ENCODE measurements at places on chromosomes 5 and 9.

DNA sequence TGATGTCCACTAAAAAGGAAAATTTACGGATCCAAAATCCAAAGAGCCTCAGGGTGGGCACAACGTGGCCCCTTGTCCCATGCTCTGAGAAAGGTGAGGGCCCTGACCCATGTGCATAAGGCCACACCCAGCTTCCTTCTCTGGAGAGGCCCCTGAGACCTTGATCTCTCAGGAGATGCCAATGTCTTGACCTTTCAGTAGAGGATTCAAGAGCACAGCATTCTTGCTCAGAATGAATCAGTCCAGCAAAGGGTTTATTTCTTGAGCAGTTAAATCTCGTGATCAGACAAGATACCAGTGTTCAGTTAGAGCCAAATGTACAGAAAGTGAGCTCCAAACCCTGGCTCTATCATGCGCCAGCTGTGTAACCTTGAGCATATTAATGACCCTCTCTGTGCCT is 115.9 kb upstream of the DAPK1 start:
- no peak for DNase-seq

GRCh38 chr5:76788362-76788761 is 30.5 kb upstream of the F2RL1 start:
- no peak for DNase-seq

DNA sequence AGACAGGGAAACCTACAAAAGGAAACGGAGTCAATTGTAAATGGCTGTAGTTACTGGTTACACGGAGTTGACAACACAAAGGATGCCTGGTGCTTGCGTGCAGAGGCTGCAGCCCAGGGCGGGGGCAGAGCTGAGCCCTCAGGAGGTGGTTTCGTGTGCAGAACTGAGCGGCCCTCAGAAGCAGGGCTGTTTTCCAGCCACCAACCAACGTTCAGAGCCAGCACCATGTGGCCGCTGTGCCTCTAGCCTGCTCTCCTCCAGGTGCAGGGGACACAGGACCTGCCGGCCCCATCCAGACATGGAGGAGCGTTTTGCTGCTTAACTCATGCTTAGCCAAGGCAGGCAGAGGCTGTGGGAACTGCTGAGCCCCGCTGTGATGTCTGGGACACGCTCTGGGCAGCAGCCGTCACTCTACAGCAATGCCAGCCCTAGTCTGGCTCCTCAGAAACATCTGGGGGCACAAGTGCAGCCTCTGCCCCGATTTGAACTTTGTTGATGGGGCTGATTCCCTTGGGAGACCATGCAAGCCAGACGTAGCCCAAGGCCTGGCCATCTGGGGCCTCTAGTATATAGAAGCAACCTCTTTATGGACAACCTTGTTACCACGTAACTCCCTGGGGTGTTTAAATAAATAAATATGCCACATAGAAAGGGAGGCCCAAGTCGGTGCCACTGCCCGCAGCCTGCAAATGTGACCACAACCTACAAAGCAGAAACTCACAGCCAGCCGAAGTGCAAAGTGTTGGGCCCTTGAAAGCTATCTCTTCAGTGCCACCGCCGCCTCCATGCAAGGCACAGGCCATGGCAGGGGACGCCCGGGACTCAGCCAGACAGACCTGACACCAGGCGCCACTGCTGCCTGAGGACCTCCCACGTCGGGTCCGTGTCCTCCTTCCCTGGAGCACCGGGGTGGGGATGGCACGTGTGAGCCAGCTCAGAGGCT is 42.1 kb downstream of the NKD2 start:
- DNase-seq, result no peak

- no peak for DNase-seq
Measured at GRCh38 chr5:64925123-64925522, 156.4 kb downstream of the CWC27 start.

DNA sequence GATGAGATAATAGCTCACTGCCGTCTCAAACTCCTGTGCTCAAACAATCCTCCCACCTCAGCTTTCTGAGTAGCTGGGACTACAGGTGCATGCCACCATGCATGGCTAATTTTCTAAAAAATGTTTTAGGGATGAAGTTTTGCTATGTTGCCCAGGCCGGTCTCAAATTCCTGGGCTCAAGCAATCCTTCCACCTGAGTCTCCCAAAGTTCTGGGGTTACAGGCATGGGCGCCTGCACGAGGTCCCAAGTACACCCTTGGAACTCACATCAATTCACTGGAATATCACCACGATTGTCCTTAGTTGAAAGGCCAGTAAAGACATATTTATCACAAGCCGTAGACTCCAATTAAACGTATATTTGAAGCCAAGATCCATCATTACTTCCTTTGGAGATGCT is 184.6 kb downstream of the IRX1 start:
- DNase-seq, result no peak

- no peak for DNase-seq
Measured at GRCh38 chr5:15700373-15700772, 200.4 kb downstream of the FBXL7 start.

DNA sequence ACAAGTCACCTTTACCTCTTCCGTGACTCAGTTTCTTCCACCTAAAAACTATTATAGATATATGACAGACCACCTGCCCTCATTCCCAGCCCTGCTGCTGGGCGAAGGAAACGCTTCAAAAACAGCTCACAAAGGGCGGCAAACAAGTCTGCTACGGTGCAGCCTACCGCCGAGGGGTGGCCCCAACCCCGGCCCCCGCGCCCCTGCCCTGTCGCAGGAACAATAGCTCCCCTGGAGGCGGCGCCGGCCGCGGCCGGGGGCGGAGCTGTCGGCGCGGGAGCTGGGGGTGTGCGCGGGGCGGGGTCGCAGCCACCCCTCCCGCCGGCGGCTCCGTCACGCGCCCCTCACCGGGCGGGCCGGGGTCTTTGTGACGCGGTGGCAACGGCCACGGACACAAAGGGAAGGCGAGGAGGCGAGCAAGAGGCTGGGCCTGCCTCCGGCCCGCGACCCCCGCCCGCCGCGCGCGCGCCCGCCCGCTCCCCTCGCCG is at the start of gene TMEFF1:
TSS of gene TMEFF1 (plus strand) at position 362 of the 488 bp plus-strand sequence. CDS start 396 bp downstream, outside the sequence.
- peak; percentile 15 for DNase-seq

- DNase-seq, result no peak
Measured at GRCh38 chr5:35182910-35183535, 47.3 kb downstream of the PRLR start.

- DNase-seq, result no peak
Measured at GRCh38 chr5:140223567-140223966, 48.6 kb downstream of the CYSTM1 start.

- DNase-seq, result no peak
Measured at GRCh38 chr5:168844016-168844921, 265.1 kb upstream of the PANK3 start.

- DNase-seq, result no peak
Measured at GRCh38 chr9:109781541-109782197, 1.7 kb downstream of the PALM2AKAP2 start.

DNA sequence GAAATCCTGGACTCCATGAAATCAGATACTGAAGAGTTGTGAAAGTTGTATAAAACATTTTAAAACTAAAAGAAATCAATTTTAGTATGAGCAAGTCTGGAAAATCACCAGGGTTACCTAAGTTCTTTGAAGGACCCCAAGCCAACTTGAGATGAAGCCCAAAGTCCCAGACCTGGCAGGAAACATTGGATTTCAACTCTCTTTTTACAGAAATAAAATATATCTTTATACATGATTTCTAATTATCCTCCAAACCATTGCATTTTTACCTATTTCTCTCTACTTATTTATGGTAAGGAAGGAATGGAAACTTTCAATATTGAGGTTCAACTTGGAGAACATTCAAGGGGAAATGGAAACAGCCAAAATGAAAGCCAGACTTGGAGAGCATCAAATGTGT is 390.6 kb upstream of the C9orf72 start:
- DNase-seq, result no peak

GRCh38 chr9:116499986-116500871 is 186.9 kb upstream of the TRIM32 start:
- no peak for DNase-seq

DNA sequence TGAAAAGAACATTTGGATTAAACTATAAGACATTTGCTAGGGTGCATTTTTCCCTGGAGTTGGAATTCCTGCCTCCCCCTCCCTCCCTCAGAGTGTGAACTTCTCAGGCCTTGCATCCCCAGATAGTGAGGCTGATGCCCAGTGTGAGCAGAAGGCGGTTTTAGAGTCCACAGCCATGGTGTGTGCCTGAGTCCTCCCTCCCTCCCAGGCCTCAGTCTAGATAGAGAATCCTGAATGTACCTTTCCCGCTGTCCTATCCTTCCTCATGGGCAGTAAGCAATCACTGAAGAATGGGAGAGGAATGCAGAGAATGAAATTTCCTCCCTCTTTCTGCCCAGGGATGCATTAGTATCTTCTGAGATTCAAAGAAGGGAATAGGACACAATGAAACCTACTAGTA is 108.5 kb downstream of the RASGRF2 start:
- DNase-seq, result no peak

DNA sequence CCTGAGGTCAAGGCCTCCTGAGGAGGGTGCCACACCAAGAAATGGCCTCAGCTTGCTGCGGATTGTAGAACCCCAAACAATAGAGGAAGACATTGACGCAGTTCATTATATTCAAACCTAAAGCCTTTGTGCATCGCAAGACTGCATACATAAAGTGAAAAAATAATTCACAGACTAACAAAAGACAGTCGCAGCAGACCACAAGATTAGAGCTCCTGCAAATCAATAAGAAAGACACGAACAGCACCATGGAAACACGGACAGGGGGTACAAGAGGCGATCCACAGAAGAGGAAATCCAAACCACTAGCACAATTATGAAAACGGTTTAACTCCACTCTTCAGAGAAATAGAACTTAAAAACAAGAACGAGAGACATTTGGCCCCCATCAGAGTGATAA is 10.0 kb upstream of the TCOF1 start:
- DNase-seq, result no peak

- DNase-seq, result no peak
Measured at GRCh38 chr9:83384214-83384613, 154.0 kb downstream of the FRMD3 start.

DNA sequence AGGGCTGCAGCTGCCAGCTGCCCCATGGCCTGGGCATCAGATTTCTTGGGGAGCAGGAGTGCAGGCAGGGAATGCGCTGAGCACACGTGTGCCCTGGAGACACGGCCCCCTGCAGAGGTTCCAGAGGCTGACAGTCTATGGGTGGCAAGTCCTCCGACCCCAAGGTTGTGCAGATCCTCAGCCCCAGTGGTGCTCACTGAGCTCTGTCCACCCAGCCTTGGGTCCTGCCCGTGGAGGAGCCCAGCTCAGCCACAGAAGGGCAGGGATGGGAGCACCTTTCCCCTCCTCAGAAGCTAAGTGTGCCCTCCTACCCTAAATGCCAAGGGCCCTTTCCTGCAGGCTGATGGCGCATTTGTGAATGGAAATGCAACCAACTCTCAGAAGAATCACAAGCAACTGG is 341.0 kb downstream of the IRX2 start:
- DNase-seq, result no peak

DNA sequence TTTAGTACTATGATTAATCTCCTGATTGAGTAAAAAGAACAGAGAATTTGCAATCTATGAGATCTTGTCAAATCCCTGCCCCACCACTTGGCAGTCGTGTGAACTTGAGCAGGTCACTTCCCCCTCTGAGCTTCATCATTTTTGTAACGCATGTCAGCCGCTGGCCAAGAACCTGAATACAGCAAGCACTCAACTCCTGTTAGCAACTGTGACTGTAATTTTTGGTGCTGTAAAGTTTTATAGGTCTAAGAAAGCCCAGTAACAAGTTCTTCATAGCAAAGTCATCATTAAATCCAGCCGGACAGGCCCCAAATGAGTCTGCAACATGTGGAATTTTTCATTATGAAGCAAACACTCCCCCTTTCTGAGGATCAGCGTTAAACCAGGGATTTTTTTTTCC is 49.4 kb downstream of the DRD1 start:
- no peak for DNase-seq

DNA sequence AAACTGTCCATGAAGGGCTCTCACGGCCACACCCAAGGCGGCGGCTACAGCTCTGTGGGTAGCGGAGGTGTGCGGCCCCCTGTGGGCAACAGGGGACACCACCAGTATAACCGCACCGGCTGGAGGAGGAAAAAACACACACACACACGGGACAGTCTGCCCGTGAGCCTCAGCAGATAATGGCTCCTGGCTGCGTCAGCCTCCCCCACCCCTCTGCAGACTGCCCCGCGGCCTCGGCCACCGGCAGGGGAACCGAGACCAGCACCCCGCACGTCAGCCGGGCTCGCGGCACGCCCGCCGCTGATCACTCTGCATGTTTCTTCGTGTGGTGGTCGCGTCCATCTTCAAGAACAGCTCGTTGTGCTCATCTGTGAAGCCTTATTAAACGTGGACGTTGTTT is 41.5 kb downstream of the TENT4A start:
- no peak for DNase-seq

- no peak for DNase-seq
Measured at GRCh38 chr5:172667786-172668593, 26.9 kb downstream of the NEURL1B start.

DNA sequence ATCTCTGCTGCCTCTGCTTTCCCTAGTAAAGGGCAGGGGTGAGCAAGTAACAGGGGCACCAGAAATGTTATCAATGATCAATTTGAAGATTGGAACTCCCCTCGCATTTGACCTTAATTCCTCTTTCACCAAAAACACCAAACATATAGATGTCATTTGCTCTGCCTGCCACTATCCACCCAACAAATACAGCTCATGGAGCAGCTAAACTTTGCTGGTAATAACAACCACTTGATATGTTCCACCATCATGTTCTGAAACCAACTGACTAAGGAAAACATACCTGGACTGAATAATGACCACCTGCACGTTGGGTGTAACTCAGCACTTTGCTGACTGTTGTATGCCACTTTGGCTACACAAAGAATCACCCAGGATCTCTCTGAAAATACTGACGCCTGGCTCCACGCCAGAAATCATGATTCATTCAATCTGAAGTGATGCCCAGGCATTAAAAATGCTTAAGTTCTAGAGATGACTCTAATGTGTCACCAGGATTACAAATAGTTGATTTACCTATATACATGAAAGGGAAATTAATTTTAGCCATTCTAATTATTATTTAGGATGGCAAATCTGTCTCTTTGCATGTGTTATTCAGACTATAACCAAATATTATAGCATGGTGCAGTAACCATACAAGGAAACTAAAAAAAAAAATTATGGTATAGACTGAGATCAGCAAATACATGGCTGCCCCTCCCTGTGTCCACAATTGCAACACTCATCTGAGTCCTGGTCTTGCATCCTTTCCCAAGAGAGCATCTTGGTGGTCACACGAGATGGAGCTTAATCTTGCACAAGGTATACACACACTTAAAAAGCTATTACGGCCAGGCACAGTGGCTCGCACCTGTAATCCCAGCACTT is 43.1 kb upstream of the TTC39B start:
- no peak for DNase-seq

DNA sequence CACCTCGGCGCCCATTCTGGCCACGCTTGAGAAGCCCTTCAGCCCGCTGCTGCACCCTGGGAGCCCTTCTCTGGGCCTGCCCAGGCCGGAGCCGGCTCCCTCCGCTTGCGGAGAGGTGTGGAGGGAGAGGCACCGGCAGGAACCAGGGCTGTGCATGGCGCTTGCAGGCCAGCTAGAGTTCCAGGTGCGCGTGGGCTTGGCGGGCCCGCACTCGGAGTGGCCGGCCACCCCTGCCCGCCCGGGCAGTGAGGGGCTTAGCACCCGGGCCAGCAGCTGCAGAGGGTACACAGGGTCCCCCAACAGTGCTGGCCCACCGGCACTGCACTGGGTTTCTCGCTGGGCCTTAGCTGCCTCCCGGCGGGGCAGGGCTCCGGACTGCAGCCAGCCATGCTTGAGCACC is 72.3 kb upstream of the SYK start:
- DNase-seq, result no peak
